ENCODE measurements at places on chromosomes 2 and 18.

DNA sequence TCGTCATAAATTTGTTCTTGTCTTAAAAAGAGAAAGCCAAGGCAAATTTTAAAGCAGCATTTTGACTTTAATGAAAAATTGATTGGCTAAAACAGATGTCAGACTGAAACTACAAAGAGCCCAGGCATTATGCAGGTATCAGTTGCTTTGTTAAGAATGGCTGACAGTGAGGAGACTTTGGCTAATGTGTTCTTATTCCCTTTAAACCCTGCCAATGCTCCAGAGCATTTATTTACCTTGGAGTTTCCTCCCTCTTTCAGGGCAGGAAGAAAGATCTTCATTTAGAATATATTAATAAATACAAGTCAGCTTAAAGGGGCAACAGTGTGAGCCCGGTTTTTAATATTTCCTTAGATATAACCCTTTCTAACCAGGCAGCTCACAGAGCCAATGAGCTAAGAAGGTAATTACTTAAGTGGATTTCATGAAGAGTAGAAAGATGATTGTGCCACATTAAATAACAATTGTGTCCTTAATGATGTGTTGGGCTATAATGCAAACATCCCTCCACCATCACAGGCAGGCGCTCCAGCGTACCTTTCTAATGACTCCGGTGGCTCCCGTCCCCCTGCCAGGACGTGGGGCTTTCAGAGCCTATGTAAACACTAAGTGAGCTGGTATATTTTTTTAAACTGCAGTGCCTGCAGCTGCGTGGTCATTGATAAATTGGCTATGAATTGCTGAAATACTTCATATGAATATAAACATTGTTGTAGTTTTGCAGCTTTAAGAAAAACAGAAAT lies 349.4 kb upstream of the POU3F3 start:
- no peak for DNase-seq

GRCh38 chr2:10550206-10551001 lies 102.3 kb upstream of the ODC1 start:
- no peak for DNase-seq

DNA sequence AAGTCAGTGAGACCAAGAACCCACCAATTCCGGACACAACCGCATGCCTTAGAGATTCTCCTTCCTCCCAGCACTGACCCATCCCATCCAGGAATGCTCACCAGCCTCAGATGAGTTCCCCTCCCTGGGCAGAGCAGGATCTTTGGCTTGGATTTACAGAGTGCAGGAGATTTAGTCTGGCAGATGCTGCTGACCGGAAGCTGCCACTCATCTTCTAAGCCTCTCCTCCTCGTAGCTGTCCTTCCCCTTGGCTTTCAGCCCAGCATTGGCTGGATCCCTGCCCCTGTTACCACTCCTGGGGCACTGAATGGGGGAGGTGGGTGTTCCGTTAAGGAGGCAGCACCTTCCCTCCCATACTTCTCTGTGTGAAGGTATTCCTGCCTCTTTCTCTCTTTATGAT lies 53.2 kb downstream of the VWA3B start:
- DNase-seq, result no peak

DNA sequence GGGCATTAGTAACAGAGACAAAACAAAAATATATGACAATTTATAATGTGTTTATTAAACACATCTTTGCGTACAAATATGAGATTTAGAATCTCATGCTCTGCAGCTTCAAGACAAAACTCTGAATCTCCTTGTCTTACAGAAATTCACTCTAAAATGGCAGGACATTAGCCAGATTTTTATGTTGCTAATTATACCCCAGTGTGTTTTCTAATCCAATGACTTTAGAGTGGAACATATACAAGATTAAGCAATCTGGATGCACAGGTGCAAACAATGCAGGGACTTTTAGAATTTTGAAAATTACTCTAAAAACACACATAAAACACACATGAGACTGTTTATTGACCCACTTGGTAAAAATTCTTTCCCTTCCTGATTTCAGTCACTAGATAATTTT lies 85.9 kb downstream of the CALCRL start:
- no peak for DNase-seq

- no peak for DNase-seq
These were observed 611 bp downstream of the TCF7L1 start for GRCh38 chr2:85133751-85134254.

- DNase-seq, result no peak
These were observed 103.3 kb downstream of the MYO5B start for GRCh38 chr18:50091509-50092244.

DNA sequence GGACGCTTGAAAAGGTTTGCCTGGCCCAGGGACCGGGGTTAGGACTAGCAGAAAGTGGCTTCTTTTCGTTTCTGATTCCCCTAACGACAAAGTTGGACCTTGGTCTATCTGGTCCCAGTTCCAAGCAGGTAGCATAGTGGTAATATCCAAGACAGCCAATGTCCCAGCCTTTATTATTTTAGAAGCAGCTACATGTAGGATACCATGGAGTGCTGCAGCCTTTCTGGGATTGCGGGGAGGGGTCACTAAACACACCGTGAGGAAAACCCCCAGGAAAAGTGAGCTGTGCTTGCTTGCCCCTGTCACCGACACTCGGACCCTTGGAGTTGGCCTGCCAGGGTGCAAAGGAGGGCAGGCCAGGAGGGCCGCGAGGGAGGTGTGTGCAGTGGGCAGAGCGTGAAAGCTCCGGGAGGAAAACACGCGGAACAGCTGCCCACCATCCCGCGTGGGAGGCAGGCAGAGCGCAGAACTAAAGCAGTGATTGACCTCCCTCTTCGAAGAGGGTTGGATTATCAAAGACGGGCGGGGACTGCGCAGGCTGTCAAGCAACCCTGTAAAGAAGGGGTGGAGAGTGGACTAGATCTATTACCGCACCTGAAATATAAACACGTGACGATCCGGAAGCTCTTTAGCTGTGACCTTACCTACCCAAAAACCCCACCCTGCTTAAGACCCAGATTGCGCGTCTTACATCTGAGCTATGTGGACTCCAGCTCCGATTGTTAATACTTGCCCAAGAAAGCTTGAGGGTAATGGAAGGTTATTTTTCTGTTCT lies 624 bp upstream of the MAP4K3 start:
- DNase-seq, result peak; percentile 47

DNA sequence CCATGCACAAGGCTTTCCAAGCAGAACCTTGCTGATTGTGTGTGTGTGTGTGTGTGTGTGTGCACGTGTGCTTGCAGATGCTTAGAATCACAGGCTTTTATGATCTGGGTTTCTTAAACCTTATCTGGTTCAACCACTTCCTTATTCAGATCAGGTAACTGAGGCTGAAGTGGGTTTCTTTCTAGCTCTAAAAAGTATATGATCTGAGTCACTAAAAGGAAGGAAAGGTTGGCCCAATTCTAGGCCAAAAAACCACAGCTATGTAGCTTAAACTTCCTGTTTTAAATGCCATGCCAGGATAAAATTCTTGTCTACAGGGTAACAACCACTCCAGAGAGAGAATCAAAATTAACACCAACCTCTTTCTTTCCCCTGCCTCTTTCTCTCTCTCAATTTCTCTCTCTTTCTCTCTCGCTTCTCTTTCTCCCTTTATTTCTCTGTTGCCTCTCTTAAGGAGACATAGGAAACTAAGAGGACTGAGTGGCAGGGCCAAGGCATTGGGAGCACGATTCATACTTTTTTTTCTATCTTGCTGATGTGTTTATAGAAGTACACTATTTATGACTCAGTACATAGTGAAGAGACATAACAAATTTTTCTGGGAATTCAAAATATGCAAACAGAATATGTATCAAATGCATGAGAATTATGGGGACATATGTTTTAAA lies 140.3 kb downstream of the TRIB2 start:
- peak; percentile 73 for DNase-seq

- DNase-seq, result no peak
These were observed 35.0 kb downstream of the HPCAL1 start for GRCh38 chr2:10337449-10338269.

DNA sequence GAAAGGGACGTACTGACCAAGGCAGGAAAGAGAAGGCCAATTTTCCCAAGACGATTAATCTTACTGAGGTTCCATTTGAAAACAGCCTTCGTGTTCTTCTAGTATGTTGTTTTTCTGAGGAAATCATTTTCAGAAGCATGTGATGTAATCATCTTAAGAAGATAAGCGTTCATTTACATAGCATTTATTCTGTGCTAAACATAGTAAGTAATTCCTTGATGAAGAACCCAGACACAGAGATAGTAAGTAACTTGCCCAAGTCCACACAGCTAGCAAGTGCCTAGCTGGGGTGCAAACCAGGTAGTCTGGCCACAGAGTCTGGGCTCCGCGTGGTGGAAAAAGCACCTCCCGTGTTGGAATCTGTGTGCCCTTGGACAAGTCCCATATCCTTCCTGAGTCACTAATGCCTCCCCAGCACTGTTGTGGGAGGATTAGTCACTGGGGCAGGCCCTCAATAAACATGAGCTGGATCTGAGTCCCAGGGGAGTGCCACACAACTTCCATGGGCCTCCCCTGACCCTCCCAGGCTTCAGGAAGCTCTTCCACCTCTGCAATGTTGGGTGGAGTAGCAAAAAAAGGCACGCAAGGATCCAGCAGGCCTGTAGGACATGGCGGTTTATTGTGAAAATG lies 26.9 kb upstream of the ASAP2 start:
- no peak for DNase-seq

DNA sequence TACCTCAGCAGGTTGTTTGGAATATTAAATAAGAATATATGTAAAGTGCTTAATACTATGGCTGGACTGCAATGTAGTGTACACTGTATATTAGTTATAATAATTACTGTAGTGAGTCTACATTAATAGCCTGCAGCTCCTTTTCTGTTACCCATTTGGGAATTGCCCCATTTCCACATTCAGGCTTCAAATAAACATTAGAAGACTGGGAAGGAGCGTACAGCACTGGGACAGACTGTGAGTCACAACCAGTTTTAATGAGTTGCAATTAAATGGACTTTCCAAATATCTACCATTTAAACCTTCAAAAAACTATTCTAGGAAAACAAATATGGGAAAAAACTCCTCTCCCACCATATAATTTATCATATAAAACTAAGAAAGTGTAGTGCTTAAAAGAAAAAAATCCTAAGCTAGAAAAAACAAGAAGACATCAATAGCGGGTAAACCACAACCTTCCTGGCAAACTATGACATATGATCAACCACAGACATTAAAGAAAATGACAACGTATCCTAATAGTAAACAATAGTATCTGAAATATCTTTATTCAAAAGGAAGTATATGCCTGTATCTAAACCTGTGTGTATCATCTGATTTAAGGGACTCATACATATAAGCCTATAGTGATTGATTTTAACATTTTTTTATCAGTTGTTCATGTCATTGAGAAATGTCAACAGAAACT lies 86.1 kb downstream of the TRIP12 start:
- DNase-seq, result peak; percentile 47

GRCh38 chr2:7348761-7349160 lies 431.5 kb downstream of the RNF144A start:
- no peak for DNase-seq

- DNase-seq, result no peak
These were observed 818.8 kb upstream of the GYPC start for GRCh38 chr2:125837128-125837527.

- no peak for DNase-seq
These were observed 345.4 kb downstream of the ARHGAP15 start for GRCh38 chr2:143474586-143474985.

GRCh38 chr2:36415381-36416022 lies 59.9 kb downstream of the CRIM1 start:
- no peak for DNase-seq

DNA sequence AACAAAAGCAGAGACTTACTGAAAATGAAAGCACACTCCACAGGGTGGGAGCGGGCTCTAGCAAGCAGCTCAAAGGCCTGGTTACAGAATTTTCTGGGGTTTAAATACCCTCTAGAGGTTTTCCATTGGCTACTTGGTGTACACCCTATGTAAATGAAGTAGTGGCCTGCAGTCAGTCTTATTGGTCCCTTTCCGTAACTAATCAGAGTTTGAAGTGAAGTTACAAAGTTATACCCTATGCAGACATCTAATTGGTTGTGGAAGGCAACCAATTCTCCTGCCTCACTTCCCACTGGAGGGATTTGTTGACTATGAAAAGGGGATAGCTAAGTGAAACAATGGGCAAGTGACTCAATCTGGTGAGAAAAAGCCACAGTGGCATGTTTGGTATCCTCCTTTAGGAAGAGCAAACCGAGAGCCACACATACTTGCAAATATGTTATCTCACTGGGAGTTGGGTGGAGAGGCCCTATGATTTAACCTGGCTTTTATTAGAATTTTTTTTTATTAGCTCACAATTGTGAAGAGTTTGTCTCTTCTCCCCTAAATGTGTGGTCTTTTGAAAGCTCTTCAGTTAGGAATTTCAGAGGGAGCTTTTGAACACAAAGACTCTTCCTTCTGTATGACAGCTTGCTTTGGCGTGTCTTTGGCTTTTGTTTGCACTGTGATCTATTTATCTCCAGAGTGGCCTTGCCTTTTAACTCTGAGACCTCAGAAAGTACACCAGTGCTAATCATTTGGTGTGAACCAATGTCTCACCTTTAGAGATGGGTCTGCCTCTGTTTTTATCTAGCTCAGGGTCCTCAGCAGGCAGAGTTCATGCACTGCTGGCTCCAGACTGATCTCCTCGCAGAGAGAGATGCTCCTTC lies 69.6 kb downstream of the MAP4K4 start:
- DNase-seq, result no peak

DNA sequence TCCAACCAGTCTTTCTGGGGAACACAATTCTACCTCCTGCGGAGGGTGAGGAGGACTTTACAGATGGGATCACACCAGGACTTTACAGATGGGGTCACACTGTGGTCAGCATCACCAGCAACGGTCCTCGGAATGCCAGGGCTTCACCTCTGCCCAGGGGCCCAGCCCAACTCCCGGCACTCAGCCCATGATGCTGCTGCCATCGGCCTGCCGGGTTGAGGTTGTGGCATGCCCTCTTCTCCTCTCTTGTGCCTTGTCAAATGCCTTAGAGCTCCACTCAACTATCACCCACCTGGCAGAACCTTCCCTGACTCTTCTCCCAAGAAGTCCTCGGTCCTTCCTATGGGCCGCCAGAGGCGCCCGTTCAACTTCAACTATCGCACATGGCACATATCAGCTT lies 166.7 kb downstream of the CTIF start:
- DNase-seq, result no peak

DNA sequence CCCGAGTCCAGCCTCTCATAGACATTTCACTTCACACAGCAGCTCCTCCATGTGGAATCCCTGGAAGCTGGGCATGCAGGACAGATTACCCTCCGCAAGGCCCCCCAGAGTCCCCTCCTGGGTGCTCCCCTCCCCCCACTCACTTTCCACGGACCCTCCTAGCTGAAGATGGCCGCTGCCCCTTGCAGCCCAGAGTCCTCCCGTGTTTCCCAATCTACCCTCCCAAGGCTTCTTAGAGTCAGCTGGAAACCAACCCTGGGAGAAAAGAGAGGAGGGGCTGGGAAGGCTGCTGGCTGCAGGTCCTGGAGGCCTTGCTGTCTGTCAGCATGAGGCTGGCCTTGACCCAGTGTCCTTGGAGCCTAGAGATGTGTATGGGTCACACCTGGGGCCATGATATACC lies 49.0 kb upstream of the HAAO start:
- DNase-seq, result no peak

GRCh38 chr2:217945530-217945929 lies 57.3 kb downstream of the TNS1 start:
- no peak for DNase-seq

DNA sequence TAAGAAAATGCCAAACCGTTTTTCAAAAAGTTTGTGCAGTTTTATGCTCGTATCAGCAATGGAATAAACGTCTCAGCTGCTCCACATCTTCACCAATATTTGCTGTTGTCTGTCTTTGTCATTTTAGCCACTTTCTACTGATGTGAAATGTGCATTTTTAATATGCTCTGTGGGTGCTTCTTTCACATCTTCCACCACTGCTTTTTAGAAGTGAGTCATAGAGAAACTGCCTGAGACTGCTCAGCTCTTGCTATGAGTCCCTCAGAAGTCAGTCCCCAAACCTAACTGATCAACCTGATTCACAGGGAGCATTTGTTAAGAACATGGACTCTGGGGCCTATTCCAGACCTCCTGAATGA lies 41.0 kb upstream of the EPC2 start:
- no peak for DNase-seq

Measured in CD4-positive, alpha-beta T cell treated with Interleukin-15 for 4 hours (primary cell).